ENCODE measurements at places on chromosomes 13 and 19.

- no peak for DNase-seq
Measured at GRCh38 chr13:41917641-41918040, 43.3 kb downstream of the VWA8 start.

DNA sequence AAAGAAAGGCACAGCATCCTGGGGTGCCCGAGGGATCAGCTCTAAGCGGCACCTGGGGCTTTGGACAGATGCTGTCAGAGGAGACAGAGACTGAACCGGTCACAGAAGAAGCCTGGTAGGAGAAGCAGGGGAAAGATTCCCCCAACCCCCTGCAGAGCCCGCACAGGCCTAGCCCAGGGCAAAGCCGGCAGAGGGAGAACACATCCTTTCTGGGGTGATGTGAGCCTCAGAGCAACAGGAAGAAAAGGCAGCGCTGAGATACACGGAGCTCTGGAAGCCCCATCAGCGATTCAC, 101.2 kb downstream of the CRYL1 start:
- no peak for DNase-seq

GRCh38 chr13:66509175-66509574, 721.0 kb downstream of the PCDH9 start:
- no peak for DNase-seq

DNA sequence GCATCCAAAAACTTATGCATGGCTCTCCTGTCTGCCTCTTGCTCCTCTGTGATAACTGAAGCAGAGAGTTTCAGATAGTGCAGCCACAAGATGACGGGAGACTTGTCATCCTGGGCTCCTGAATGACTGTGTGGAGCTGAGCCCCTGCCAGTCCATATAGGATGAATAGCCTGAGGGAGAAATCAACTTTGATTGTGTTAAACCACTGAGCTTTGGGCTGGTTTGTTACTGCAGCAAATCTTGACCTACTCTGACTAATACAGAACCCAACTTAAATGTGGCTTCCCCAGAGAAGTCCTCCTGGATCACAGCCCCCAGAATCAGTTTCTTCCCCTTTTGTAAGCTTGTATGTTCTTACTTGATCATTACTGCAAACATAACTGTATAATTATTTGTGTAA, 11.2 kb upstream of the ATG4D start:
- no peak for DNase-seq

DNA sequence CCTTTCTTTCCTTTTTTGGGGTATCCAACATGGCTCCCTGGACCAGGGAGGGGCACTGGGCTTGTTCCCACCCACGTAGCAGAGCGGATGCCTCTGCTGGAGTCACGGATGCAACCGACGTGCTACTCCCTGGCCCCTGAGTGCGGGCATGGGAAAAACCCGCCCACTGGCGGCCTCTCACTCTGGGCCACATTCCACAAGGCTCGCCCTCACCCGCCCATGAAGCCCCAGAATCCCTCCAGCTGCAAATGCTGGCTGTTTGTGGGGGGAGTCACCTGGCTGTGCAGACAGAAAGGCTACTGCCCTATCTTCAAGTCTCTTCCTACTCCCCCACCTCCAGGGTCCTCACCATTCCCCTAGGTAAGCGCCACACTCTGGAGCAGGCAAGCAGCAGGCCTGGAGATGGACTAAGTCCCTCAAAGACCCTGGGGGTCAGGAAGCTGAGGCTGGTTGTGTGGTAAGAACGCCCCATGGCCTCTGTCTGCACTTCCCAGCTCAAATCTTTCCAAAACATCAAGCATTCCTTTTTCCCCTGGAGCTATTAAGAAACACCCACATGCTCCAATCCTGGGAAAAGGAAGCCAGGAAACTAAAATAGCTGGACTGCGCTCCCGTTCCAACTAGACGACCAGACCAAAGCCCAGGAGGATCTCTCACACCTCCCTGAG, 17.9 kb upstream of the EPHX3 start:
- DNase-seq: peak; percentile 66

- DNase-seq: peak; percentile 57
Measured at GRCh38 chr19:290372-291005, 714 bp downstream of the PLPP2 start.

GRCh38 chr13:26668357-26669146, 92.0 kb downstream of the GPR12 start:
- DNase-seq: no peak

DNA sequence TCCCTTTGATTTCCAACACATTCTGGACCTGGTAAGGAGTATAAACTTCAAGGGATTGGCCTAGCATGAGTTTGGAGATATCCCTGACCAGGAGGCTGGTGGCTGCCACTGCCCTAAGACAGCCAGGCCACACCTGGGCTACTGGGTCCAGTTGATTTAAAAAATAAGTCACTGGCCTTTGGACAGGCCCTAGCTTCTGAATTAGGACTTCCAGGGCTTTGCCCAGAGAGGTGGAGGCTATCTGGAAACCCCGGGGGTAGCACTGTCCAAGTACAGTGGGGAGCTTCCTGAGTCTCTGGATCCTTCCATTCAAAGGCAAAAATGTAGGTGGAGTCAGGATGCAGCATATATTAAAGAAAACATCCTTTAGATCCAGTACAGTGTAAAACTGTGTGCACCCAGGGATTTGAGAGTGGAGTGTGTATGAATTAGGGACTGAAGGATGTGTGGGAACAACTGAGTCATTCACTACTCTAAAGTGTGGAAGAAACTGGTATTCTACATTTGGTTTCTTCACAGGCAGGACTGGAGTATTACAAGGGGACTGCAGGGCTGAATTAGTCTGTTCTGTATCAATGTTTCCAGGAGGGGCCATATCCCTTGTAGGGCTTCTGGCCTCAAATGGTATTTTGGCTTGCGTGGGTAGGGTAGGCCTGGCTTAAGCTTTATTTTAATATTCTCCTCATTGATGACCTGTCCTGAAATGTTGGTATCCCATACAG, 14.8 kb upstream of the FCGBP start:
- DNase-seq: no peak

GRCh38 chr13:98386637-98387036, 190.3 kb downstream of the STK24 start:
- no peak for DNase-seq

DNA sequence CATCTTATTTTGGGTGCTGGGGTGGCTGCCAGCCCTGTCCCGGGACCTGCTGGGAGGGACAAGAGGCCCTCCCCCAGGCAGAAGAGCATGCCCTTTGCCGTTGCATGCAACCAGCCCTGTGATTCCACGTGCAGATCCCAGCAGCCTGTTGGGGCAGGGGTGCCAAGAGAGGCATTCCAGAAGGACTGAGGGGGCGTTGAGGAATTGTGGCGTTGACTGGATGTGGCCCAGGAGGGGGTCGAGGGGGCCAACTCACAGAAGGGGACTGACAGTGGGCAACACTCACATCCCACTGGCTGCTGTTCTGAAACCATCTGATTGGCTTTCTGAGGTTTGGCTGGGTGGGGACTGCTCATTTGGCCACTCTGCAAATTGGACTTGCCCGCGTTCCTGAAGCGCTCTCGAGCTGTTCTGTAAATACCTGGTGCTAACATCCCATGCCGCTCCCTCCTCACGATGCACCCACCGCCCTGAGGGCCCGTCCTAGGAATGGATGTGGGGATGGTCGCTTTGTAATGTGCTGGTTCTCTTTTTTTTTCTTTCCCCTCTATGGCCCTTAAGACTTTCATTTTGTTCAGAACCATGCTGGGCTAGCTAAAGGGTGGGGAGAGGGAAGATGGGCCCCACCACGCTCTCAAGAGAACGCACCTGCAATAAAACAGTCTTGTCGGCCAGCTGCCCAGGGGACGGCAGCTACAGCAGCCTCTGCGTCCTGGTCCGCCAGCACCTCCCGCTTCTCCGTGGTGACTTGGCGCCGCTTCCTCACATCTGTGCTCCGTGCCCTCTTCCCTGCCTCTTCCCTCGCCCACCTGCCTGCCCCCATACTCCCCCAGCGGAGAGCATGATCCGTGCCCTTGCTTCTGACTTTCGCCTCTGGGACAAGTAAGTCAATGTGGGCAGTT, 8.6 kb downstream of the CALM3 start:
- DNase-seq: no peak

DNA sequence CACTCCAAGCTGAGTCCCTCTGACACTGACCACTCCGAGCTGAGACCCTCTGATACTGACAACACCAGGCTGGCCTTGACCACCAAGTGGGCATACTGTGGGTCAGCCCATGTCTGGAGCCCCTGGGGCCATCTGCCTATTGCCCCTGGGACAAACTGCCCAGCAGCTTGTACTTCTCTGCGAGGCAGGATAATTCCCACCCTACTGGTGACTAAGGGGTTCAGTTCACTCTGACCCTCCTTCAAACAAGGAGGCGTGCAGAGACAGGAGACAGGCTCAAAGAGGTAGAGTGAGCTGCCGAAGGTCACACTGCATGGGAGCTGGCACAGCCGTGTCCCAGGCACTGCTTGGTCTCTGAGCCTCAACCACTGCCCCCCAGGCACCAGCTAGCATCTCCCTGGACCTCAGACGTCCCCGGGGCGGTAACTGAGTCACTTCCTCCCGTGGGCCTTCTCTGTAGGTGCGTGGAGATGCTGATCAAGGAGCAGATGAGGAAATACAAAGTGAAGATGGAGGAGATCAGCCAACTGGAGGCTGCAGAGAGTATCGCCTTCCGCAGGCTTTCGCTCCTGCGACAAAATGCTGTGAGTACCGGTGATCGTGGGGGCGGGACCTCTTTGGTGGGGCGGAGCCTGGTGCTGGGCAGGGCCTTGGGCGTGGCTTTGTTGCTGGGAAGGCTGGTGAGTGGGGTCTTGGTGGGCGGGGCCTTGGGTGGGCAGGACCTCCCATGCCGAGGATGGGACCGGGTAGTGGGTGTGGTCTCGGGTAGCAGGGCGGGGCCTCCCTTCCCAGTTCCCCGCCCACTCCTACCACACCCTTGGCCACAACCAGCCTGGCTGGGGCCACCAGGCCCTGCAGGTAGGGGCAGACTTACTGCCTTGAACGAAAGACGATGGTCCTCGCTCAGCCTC, 5.8 kb upstream of the USE1 start:
- DNase-seq: no peak

DNA sequence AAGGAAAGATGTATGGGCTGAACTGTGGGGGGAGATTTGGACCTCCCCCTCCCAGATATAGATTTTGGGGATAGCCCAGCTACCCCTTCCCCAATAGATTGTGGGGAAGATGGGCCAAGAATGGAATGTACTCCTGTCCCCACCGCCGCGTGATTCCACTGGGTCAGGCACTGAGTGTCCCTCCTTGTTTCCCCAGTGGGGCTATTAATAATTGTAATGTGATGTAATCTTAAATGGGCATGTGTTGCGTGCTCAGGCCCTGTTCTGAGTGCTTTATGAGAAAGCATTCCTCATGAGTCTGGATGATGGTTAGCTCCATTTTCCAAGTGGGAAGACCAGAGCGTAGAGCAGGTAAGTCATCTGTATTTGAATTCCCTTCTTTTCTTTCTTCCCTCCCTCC, 1.4 kb downstream of the PSMD8 start:
- no peak for DNase-seq

- DNase-seq: no peak
Measured at GRCh38 chr13:18944501-18945068, 237.0 kb downstream of the TUBA3C start.

DNA sequence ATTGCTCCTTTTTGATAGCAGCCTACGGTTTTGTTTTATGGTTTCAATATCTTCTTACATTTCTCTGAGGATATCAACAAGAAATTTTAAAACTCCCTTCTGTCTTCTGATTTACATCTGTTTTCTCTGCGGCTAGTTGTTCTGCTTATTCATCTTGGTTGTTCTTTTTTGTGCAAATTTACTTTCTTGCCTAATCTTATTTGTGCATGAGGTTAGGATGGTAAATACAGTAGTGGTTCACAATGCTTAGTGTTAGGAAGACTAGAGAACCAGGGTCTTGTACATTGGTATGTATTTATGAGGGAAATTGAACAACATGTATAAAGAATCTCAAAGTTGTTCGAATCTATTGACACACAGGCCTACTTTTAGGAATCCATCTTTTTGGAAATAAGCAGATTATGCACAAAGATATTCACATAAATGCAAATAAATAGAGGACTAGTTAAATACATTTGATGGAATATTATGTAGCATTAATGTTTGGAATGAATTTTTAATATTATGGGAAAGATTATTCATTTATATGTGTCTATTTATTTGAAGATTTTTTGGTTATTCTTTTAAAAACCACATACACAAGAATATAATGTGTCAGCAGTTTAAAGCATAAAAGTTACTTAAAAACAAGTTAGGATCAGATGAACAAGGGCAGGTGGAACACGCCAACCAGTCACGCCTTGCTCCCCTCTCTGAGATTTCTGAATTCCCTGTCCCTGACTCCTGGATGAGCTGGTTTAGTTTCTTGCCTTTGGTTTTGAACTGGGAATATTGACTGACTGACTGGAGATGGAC, 51.4 kb upstream of the RFC3 start:
- DNase-seq: no peak

DNA sequence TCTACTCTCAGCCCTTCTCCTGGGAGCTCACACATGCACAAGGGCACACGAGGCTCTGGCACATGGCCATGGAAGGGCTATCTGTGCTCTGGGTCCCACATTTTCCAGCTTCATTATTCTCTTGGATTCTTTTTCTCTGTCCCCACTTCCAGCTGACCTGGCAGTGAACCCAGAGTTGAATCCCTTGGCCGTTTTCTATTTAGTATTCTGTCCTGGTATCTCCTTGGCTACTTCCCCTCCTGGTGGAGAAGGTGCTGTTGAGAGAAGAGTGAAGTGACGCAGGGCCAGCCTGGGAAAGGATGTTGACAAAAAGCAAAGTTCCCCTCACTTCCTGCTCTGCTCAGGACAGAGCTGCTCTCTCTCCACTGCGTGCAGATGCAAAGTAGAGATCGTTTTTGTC, 303.1 kb downstream of the IRS2 start:
- no peak for DNase-seq

DNA sequence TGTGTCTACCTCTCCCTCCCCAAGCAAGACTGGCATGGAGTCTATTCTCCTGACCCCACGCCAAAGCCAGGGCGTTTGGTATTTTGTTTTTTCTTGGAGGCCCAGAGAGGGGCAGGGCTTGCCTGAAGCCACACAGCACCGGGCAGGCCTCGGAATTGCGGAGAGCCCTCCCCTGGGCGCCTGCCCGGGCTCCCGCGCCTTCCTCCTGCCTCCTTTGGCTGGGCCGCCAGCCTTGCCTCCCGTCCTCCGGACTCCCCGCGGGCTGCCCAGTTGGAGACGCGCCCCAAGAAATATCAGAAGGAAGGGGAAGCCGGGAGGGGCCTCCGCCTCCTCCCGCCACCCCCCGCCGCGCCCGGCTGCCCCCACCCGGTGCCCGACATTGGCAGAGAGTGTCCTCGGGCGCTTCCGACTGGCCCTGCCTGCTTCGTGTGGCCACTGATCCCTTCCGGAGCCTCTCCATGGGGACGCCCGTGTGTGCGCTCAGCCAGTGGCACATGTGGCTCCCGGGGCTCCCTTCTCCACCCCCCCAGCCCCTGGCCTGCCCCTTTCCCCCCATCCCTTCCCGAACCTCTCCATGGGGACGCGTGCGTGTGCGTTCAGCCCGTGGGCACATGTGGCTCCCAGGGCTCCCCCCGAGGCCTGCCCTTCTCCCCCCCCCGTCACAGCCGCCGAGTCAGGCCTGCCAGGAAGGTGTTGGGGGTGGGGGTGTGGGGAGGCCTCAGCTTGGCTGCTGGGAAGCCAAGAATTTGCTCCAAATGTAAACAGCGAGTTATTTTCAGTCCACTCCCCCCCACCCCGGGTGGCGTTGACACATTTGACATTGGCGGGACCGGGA, 37.3 kb downstream of the NFIC start:
- DNase-seq: peak; percentile 93

Measured in uterus (tissue), 4 donors.